HuH-7 (cell line): ENCODE measurements at places on chromosomes 16 and 17.

DNA sequence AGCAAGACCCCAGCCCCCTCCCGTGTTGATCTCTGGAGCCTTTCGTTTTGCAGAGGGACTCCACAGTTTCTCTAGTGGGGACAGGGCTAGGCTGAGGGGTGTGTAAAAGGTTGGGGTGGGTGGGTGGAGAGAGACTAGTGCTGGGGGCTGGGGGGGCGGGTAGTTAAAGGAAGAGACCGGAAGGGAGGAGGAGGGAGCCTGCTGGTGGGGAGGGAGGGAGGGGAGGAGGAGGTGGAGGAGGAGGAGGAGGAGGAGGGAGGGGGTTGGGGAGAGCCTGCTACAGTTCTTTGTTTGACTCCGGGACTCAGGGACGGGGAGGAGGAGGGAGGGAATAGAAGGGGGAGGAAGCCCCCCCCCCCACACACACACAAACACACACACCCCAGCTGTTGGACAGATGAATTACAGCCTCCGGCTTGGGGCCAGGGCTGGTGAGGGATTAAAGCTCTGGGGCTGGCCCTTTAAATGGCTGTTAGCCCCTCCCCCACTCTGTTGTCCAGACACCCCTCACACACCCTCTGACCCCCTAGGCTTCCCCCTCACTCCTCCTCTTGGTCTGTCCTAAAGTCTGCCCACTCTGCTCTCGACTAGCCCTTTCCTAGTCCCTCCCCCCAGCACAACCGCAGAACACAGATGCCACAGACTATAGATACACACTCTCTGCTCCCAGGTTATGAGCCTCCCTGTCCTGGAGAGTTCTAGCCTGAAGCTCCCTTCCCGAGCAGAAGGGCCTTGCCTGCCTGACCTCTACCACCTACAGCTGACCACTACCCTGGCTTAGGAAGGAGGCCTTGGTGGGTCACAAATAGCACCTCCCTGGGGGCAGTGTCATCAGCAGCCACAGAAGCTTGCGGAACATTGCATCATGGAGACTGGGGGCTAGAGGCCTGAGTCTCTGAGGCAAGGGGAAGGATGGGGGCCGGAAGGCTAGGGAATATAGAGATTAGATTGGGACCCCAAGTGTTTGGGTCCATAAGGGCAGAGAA is 4.4 kb downstream of the KDM6B start:
- DNase-seq: peak; percentile 57

GRCh38 chr17:41985919-41986318 is 19.3 kb downstream of the CNP start:
- no peak for DNase-seq

GRCh38 chr17:1890758-1891450 is 61.1 kb downstream of the RPA1 start:
- DNase-seq: no peak

- DNase-seq: no peak
Measured at GRCh38 chr17:61809816-61810392, 53.4 kb downstream of the BRIP1 start.

GRCh38 chr17:60554377-60554788 is 28.3 kb upstream of the APPBP2 start:
- no peak for DNase-seq

- DNase-seq: no peak
Measured at GRCh38 chr17:57037411-57037810, 47.6 kb upstream of the AKAP1 start.

- no peak for DNase-seq
Measured at GRCh38 chr17:54172096-54172984, 349.6 kb downstream of the KIF2B start.

DNA sequence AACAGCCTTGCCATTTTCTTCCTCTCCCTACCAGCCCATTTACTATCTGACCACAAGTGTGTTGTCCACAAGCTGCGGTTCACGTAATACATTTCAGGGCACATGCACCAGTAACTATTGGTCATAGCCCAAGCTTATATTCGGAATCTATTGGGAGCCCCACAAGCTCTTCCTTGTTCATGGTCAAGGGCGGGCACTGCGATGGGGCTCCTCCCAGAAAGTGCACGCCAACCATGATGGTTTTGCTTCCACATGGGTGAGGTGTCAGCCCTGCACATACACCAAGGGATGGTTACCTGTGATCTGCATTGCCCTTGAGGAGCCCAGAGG is 12.1 kb downstream of the THRA start:
- no peak for DNase-seq

DNA sequence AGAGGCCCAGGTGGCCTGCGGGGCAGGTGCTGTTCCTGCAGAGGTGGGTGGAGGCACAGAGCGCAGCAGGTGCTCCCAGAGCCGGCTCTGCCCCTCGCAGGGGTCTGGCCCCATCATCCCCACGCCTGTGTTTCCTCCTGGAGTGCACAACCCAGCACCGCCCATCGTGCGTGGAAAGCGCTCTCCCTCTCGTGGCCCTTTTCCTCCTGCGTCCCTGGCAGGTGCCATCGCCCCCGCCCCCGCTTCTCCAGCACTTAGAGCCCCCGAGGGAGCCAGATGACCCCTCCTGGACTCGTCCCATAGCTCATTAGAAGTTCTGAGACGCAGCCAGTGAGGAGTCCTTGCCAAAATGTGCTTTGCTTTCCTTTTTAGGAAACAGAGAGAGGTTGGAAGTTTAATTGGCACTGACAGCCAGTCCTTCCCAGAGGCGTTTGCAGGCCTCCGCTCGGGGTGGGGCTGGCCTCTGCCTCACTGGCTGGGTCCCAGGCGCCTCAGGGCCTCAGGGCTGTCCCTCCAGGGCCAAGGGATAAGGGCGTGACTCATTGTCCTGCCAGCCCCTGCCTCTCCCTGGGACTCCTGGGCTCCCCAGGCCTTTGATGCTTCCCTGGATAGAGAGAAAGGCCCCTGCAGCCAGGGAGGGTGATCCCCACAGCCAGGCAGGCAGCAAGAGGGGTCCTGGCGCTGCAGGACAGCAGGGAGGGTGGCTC is 32.2 kb upstream of the CHMP6 start:
- no peak for DNase-seq

DNA sequence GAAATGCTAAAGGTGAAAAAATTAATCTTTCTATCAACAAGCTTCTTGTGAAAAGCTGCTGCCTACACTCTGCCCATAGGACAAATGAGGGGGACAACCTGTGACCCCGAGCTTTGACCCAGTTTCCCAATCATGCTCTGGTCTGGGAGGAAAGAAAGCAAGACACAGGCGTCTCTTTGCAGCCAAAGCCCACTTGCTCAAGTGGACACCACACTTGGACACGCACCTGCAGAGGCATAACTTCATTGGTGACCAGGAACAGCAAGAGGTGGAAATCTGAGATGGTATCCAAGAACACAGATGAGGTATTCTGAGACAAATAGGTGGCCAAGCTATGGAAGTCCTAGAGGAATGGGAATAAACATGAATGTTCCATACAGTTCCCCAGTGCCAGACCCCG is 15.0 kb upstream of the FAAP100 start:
- DNase-seq: no peak

DNA sequence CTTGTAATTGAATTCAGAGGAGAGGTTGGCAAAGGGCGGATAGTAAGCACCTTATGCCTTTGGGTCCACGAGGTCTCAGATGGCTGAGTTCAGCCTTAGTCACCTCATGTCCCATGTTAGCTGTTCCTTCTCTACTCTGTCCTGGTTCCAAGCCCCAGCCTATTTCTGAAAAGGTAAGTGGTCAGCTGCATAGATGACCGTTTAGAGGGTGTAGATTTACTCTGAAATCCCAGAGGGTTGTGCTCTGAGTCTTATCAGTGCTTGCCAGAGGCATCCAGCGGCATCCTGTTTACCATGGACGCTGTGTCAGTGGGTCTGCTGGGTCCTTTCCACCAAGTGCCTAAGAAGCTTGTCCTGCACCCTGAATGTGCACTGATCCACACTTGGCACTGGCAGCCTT is 1.9 kb downstream of the ZNF778 start:
- no peak for DNase-seq

DNA sequence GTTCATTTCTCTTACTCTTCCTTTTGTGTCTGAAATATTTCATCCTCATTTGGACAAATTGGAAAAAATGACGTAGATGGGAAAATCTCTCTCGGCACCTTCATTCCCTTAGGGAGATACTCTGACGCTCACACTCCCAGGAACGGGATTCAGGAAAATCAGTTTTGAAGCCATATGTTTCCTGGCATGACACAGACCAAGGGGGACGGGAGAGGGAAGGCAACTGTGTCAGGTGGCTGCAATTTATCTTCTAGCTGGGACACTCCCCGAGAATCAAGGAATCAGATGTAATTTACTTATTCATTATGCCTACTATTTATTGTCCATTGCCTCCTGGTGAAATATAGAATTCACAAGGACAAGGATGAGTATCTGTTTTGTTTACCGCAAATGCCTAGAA is 65.5 kb downstream of the IRX5 start:
- no peak for DNase-seq

GRCh38 chr16:69324013-69324531 is 6.3 kb downstream of the PDF start:
- no peak for DNase-seq

DNA sequence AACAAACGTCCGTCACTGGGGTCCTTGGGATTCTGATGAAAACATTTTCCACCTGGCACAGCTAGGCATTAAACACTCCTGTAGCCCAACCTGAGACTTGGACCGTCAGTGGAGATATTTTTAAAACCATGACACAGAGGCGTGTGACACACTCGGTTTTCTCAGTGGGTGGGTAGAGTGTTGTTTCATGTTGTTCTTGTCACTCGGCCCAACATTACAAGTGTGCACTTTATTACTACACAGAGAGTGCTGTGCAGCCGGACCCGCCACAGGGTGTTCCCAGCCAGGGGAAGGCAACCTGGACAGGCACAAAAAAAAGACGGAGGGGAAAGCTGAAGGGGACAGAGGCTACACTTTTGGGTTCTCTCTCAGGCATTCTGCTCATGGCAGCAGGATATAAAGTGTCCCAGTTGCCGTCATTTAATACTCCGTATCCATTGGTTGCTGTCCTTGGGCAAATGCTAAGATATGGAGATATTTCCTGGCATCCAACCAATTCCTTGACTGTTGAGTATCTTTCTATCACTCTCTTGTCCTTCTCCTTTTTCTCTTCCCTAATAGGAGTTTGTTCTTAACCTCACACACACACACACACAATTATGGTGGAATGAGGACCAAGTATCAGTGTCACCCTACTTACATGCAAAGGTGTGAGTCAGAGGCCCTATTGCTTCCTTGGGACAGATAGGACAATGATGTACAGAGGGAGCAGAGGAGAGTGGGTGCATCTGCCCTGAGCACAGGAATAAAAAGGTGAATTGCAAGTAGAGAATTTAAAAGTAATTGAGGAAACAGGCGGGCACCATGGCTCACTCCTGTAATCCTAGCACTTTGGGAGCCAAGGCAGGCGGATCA is 154.1 kb upstream of the SOX9 start:
- DNase-seq: no peak

- DNase-seq: peak; percentile 69
Measured at GRCh38 chr17:13594762-13595598, 6.7 kb downstream of the HS3ST3A1 start.

GRCh38 chr16:78862022-78862421 is 738.5 kb downstream of the MAF start:
- DNase-seq: no peak

DNA sequence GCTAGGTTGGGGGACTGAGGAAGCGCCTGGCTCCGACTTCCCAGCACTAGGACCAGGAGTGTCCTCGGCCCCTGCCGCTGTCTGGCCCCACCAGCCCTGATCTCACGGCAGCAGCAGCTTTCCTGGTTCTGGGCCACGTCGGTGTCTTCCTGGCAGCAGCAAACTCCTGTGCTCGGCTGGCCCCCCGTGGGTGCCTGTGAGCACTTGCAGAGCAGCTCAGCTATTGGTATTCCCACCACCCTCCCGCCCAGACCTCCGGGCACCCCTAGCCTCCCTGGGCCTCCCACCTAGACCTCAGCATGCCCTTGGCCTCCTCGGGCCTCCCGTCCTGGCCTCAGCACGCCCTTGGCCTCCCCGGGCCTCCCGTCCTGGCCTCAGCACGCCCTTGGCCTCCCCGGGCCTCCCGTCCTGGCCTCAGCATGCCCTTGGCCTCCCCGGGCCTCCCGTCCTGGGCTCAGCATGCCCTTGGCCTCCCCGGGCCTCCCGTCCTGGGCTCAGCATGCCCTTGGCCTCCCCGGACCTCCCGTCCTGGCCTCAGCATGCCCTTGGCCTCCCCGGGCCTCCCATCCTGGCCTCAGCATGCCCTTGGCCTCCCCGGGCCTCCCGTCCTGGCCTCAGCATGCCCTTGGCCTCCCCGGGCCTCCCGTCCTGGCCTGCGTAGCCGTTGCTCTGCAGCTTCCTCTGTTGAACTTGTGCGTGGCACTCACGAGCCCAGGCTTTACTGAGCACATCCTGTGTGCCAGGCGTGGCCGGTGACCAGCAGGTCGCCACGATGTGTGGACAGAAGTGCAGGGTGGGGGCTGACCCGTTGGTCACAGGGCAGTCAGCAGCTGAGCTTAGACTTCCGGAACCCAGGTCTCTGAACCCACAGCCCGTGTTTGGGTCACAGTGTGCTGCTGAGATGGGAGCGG is 51.8 kb upstream of the ACSF3 start:
- DNase-seq: no peak

DNA sequence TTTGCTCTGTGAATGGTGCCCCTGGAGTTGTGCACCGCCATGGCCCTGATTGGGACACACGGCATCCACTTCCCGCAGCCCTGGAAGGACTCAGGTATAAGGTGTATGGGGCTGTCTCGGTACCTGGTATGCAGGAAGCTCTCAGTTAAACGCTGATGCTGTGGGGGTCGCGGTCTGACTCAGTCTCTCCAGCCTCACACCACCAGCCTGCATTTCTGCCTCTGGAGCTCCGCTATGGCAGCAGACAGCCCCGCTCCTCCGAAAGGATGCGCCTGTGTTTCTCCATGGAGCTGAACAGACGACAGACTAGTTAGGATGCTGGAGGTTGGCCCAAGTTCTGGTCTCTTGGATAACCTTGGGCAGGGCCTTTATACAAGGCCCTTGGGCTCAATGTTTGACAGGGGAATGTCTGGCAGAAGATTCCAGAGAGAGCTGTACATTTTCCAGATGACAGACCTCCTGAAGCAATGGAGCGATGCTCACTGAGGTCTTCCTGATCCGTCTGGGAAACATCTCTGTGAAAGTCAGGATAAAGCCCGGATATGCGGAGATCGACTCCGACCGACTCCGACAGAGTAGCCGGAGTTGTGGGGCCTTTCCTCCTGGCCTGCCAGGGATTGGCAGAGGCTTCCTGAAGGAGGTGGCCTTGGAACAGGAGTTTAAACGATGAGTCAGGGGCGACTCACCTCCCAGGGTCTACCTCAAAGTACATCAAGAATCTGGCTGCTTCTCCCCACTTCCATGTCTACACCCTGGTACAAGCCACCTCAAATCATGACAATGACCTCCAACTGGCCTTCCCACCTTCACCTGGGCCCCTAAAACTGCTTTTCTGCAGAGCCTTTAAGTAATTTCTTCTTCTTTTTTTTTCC is 21.9 kb upstream of the BCAR1 start:
- no peak for DNase-seq

DNA sequence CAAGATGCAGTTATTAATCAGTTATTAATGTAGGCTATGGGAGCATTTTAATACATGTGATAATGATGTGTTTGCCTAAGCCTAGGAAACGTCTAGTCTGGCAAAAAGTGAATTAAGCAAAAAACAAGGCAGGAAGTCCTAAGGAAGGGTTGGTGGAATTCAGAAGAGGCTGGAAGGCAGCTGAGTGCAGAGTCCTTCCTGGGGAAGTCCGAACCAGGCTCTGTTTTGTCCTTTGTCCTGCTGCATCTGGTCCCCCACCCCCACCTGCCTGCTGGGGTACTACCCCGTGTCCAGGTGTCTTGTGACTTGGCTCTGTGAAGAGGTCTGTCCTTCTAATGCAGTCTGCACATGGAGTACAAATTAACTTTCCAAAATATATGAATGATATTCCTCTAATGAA is 1.5 kb upstream of the MYH10 start:
- DNase-seq: peak; percentile 35

GRCh38 chr17:44627513-44628242 is 28.6 kb upstream of the MEIOC start:
- no peak for DNase-seq
